ENCODE measurements at places on chromosomes 2 and 18.

DNA sequence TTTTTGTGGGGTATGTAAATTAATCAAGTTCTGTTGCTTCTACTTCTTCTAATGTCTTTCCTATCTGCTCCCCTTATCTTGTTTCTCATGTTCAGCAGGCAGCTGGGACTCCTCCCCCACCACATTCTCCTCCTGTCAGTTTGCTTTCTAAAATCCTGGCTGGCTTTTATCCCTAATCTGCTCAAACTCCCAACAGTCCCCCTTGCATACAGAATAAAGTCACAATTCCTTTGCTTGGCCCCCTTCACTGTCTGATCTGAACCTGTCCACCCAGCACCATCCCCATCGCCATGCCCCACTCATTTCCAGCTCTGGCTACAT is 2.2 kb downstream of the CFAP221 start:
- DNase-seq = no peak

GRCh38 chr2:70475266-70475665 is 78.4 kb downstream of the TGFA start:
- no peak for DNase-seq

DNA sequence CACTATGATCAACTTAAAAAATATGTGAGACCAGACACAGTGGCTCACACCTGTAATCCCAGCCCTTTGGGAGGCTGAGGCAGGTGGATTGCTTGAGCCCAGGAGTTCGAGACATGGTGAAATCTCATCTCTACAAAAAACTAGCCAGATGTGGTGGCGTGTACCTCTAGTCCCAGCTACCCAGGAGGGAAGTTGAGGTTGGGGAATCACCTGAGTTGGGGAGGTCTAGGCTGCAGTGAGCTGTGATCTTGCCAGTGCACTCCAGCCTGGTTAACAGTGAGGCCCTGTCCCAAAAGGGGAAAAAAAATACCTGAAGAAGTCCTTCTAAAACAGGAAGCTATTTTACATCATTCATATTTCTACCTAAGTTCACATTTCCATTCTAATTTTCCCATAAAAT is 144.0 kb downstream of the EML6 start:
- DNase-seq = no peak

DNA sequence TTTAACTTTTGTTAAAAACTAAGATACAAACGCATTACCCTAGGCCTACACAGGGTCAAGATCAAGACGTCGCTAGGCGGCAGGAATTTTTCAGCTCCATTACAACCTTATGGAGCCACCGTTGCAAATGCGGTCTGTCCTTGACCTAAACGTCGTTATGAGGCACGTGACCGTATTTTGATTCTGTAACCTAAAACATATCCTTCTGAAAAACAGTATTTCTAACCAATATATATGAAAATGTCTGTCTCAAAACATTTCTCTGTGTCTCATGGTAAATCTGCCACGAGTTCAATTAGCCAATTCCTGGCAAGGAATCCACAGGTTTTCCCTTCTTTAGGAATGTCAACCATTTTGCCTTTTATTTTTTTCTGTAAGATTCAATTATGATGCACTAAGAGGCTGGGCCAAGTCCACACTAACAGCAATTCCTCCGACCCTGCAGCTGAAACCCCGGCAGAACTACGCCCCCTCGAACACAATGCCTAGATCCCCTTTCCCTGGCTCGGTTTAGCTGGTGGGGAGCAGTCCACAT is 1.7 kb downstream of the RTN4 start:
- no peak for DNase-seq

- no peak for DNase-seq
Observed at GRCh38 chr2:71944806-71945602, 202.7 kb downstream of the CYP26B1 start.

- DNase-seq = no peak
Observed at GRCh38 chr18:33558529-33558928, 19.5 kb upstream of the ASXL3 start.

DNA sequence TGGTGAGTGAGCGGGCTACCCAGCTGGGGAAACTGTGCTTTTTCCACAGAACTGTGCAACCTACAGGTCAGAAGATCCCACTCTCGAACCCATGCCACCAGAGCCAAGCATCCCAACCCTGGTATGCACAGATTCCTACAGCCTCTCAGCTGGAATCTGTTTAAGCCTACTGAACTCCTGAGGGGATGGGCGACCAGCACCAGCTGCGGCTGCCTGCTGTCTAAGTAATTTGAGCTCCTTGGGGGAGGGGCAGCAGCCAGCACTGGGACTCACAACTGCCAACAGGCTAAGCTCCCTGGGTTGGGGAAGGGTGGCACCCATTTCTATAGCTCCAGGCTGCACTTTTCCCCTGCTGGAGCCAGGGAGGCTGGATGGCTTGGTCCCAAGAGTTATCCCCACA is 11.8 kb downstream of the CYP27C1 start:
- no peak for DNase-seq

- DNase-seq = no peak
Observed at GRCh38 chr18:62245699-62246098, 58.6 kb downstream of the RELCH start.

GRCh38 chr2:191152482-191153240 is 1.9 kb upstream of the STAT4 start:
- no peak for DNase-seq

DNA sequence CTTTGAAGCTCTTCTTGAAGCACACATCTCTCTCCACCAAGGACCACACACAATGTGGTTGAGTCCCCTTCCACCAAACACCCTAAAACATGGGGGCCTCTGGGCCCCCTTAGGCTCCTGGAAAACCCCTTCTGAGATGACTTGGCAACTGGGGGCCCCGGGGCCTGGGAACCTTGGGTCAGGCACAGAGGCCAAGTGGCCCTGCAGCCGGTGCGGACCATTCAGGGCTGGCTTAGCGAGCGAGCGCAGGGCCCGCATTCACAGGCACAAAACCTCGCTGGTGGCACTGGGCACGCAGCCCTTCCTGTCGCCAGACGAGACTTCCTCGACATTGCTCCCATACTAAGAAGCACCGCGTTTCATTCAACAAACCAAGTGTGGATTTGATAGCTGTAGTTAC is 111.2 kb upstream of the ID2 start:
- DNase-seq = no peak

DNA sequence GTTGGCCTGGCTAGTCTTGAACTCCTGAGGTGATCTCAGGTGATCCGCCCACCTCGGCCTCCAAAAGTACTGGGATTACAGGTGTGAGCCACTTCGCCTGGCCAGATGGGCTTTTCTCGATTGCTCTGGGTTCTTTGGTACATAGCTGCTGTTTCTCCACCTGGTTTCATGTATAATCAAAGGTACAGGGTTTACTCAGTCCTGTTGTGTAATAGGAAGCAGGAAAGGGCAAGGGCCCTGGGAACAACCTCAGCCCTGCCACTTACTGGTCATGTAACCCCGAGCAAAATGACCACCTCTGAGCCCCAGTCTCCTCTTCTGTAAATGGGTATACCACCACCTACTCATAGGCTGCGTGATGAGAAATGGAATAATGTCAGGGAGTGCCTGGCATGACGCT is 34.0 kb downstream of the RMC1 start:
- no peak for DNase-seq

DNA sequence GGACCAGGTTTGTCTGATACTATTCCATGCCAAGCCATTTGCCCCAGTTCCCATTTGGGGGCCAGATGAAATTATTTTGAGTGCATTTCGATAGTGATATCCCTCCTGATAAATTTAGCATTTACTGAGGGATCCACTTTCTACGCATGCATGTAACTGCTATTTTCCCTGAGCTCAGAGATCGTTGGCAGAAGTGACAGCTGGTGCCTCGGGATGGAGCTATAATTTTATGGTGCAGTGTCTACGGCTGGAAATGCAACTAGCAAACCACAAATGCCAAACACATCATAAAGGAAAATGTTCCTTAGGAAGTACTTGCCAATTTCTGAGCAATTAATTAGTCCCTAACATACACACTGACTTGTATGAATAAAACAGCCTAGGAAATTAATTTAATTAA is 254.8 kb downstream of the SLC8A1 start:
- DNase-seq = no peak
